ENCODE measurements at places on chromosomes 16 and 17.

DNA sequence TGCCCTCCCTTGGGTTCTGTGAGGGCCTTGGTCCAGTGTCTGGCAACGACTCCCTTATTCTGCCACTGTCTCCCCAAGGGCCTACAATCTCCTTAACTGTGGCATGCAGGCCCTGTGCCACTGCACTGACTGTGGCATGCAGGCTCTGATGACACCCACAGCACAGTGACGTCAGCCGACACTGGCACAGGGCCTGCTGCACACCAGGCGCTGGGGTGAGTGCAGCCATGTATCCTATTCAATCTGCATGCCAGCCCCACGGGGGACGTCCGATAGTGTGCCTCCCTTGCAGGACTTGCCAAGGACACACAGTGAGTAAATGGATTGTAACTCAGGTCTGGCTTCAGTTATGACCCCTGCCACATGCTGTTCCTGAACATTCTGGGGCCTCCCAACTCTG lies 39.8 kb upstream of the RASD1 start:
- no peaks in the 10 kb centered on the region for H3K4me1 ChIP-seq
- no peak overlapping the region for H3K4me3 ChIP-seq
- no peak for DNase-seq
- no peak overlapping the region for H3K27ac ChIP-seq

GRCh38 chr16:26087091-26087490 lies 395.3 kb downstream of the HS3ST4 start:
- no peak for DNase-seq
- H3K27ac ChIP-seq: no peak overlapping the region
- no peaks in the 10 kb centered on the region for H3K36me3 ChIP-seq
- no peak overlapping the region for H3K4me3 ChIP-seq
- H3K4me1 ChIP-seq: no peaks in the 10 kb centered on the region

DNA sequence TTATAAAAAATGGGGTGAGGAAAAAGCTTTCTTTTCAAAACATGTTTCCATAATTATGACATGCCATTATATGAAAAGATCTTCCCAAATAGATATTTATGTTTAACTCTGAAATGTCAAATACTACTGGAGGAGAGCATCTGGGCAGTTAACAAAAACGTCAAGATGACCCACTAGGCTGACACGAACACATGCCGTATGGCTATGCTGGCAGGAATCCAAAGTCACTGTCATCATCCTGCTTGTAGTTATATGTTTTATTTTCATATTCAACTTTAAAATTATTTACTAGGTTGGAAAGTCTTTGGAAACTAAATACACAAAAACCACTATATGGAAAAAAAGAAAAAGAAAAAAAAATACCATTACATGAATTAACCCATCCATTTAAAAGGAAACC lies 27.3 kb downstream of the ANKFY1 start:
- H3K27ac ChIP-seq: no peak overlapping the region
- DNase-seq: no peak
- peaks cover 27% of the 10 kb centered on the region for H3K36me3 ChIP-seq
- peaks cover 16% of the 10 kb centered on the region for H3K4me1 ChIP-seq
- H3K4me3 ChIP-seq: no peak overlapping the region

- no peaks in the 10 kb centered on the region for H3K27me3 ChIP-seq
- H3K27ac ChIP-seq: no peak overlapping the region
- H3K36me3 ChIP-seq: no peaks in the 10 kb centered on the region
Observed at GRCh38 chr17:17554266-17554665, 37.2 kb downstream of the PEMT start.

- H3K27ac ChIP-seq: peak overlapping the region; percentile 99
- H3K4me1 ChIP-seq: peaks cover 43% of the 10 kb centered on the region
- peaks cover 6% of the 10 kb centered on the region for H3K27me3 ChIP-seq
- peak overlapping the region; percentile 91 for H3K4me3 ChIP-seq
- H3K36me3 ChIP-seq: peaks cover 44% of the 10 kb centered on the region
- peak; percentile 68 for DNase-seq
Observed at GRCh38 chr16:11256661-11257130, 692 bp upstream of the SOCS1 start.

DNA sequence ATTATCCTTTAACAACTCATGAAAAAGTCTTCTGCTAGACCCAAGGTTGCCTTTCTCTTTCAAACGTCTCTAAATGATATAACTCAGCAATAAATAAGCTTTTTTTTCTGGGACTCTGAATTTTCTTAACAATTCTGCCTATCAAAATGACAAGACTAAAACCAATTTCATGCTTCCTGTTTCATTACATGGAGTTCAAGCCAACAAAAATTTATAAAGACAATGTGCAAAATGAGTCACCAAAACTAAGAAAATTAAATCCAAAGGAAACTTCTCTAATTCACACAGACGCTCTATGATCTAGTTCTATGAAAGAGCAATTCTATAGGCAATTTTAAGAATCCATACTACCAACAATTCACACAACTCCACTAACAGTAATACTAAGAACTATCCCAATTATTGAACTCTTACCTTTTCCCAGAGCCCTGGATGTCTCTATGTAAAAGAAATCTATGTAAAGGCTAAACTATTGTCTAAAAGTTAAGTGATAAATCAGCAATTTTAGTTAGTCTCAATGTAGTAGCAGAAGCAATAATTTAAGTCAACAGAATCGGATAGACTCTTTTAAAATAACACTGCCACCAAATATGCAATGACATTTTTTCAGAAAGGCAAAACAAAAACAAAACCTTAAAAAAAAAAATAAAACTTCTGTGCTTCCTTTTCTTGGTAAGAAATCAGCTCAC lies 44.2 kb downstream of the ZZEF1 start:
- H3K4me3 ChIP-seq: no peak overlapping the region
- H3K27ac ChIP-seq: no peak overlapping the region
- peaks cover 22% of the 10 kb centered on the region for H3K4me1 ChIP-seq
- no peaks in the 10 kb centered on the region for H3K27me3 ChIP-seq

DNA sequence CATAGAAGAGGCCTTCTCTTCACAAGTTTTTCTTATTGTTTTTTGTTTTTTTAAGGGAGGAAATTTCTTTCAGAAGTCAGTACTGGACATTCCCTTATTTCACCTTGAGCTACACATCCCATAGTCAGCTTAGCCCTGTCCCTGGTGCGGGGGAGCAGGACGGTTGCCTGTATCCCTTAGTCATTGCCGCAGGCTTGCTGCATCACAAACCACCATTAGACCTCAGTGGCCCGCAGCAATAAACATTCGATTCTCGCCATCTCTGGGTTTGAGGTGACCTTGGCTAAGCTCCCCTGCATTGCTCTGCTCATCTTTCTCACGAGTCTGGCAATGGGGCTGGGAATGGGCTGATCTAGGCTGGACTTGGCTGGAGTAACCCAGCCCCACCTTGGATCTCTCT lies 692.5 kb downstream of the WWOX start:
- H3K4me3 ChIP-seq: no peak overlapping the region
- peaks cover 81% of the 10 kb centered on the region for H3K4me1 ChIP-seq
- H3K36me3 ChIP-seq: peaks cover 4% of the 10 kb centered on the region

DNA sequence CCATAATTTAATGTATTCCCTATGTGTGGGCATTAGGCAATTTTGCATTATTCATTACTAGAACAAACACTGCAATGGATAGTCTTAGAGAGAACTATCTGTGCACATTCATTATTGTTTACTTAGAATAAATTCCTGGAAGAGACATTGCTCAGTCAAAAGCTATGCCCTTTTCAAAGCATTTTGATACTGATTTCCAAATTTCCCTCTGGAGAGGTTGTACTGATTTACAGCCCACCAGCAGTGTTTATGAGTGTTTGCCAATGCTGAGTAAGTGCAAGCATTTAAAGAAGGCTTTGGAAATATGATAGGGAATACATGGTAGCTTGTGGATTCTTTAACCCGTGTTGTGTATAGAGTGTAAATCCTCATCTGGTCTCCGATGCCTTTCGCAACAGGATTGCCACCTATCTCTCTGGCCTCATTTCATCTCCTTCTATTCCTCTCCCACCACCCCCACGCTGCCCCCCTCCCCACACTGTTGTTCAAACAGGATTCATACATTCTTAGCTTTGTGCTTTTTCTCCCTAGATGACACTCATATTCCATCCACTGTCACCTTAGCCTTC lies 33.4 kb upstream of the MMD start:
- H3K36me3 ChIP-seq: no peaks in the 10 kb centered on the region
- no peak for DNase-seq
- H3K27ac ChIP-seq: no peak overlapping the region
- no peak overlapping the region for H3K4me3 ChIP-seq
- peaks cover 22% of the 10 kb centered on the region for H3K27me3 ChIP-seq

DNA sequence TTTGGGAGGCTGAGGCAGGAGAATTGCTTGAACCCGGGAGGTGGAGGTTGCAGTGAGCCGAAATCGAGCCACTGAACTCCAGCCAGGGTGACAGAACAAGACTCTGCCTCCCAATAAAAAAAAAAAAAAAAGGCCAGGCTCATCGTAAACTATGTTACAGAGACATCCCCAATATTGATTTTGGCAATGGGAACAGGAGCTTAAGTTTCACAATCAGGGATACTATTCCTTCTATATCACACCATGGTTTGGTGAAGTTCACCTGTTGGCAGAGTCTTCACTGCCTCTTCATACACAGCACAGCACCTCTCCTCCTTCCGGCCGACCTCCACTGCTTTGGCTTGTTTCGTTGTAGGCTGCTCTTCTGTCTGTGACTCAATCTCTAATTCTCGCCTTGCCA lies 21.2 kb downstream of the UTP6 start:
- peaks cover 14% of the 10 kb centered on the region for H3K4me1 ChIP-seq
- no peak overlapping the region for H3K4me3 ChIP-seq
- DNase-seq: no peak
- peaks cover 38% of the 10 kb centered on the region for H3K36me3 ChIP-seq

- no peak overlapping the region for H3K27ac ChIP-seq
- DNase-seq: no peak
- H3K27me3 ChIP-seq: no peaks in the 10 kb centered on the region
- H3K36me3 ChIP-seq: peaks cover 7% of the 10 kb centered on the region
- peak overlapping the region; percentile 80 for H3K4me3 ChIP-seq
- peaks cover 53% of the 10 kb centered on the region for H3K4me1 ChIP-seq
Observed at GRCh38 chr16:50155925-50156324, 2.8 kb downstream of the TENT4B start.

DNA sequence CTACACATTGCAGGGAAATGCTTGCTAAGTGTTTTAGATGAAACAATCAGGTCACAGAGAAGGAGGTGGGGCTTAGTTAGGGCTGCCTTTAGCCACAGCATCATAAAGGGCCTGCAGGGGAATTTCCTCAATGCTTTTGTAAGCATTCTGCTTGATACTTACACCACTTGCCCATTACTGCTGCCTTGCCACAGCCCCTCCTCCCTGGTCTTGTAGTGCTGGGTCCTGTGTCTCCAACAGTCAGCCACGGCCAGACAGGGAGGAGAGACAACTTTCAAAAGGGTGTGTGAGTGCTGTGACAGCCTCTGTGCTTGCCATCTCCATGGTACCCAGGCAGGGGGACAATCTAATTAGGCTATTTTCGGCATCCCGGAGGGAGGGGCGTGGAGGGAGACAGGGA lies 111.2 kb downstream of the SHISA9 start:
- no peak overlapping the region for H3K4me3 ChIP-seq
- no peaks in the 10 kb centered on the region for H3K27me3 ChIP-seq
- no peak for DNase-seq
- no peaks in the 10 kb centered on the region for H3K4me1 ChIP-seq

GRCh38 chr16:11563493-11564040 lies 23.2 kb downstream of the LITAF start:
- no peak overlapping the region for H3K4me3 ChIP-seq
- DNase-seq: peak; percentile 46
- peaks cover 10% of the 10 kb centered on the region for H3K36me3 ChIP-seq
- peak overlapping the region; percentile 75 for H3K27ac ChIP-seq
